ENCODE measurements at places on chromosomes 7 and 10. TPM values are rescaled to one million over a fixed set of nuclear protein-coding genes. Genes with fewer than 3 reads are reported as not detected.

ZNF425 gene
- 1.7 TPM for total RNA-seq

CTAGE15 gene
- not detected for total RNA-seq

FAM24B gene
- 14.8 TPM for total RNA-seq

CYP3A7 gene
- total RNA-seq: not detected

TPST1 gene
- total RNA-seq: 8.1 TPM

HTRA1 gene
- total RNA-seq: 51.9 TPM

DKK1 gene
- 445 TPM for total RNA-seq

NEURL1 gene
- total RNA-seq: 0.38 TPM

AGR2 gene
- total RNA-seq: 104 TPM

CD36 gene
- total RNA-seq: 0.08 TPM

CALML3 gene
- total RNA-seq: not detected

OR13A1 gene
- total RNA-seq: not detected

Data from A549 treated with GW870086 at 1 μM for 4 hours (cell line).